Pancreas (tissue), 10 donors: ENCODE measurements at places on chromosomes 2 and 18.

GRCh38 chr2:65576861-65577601 is 144.6 kb upstream of the SPRED2 start:
- H3K4me1 ChIP-seq = no peaks in the 10 kb centered on the region
- H3K27me3 ChIP-seq = no peaks in the 10 kb centered on the region
- DNase-seq = no peak
- no peaks in the 10 kb centered on the region for H3K36me3 ChIP-seq

GRCh38 chr2:216661639-216662375 is 28.6 kb downstream of the IGFBP2 start:
- peaks cover 33% of the 10 kb centered on the region for H3K4me1 ChIP-seq
- no peaks in the 10 kb centered on the region for H3K36me3 ChIP-seq
- H3K4me3 ChIP-seq = no peak overlapping the region
- no peaks in the 10 kb centered on the region for H3K27me3 ChIP-seq
- H3K27ac ChIP-seq = no peak overlapping the region

- no peaks in the 10 kb centered on the region for H3K27me3 ChIP-seq
- H3K36me3 ChIP-seq = no peaks in the 10 kb centered on the region
- H3K27ac ChIP-seq = no peak overlapping the region
- no peak for DNase-seq
Observed at GRCh38 chr2:225620227-225620626, 220.7 kb downstream of the NYAP2 start.

DNA sequence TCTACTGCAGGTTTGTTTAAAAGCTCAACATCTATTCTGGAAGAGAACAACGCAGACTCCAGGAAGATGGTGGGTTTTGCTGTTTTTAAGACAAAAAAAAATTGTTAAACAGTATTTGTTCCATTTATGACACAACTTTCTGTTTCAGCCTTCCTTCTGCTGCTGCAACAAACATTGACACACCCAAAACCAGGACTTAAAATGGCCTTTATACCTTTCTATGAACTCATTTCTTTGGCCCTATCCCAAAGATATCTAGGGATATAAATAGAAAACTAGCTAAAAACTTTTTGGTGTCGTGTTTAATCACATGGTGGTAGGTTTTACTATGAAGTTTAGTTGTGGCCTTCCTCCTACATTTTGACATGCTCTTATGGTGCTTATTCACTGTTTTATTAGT is 964 bp upstream of the GALNT3 start:
- H3K36me3 ChIP-seq = no peaks in the 10 kb centered on the region
- no peak overlapping the region for H3K4me3 ChIP-seq
- no peaks in the 10 kb centered on the region for H3K27me3 ChIP-seq
- peak overlapping the region; percentile 96 for H3K27ac ChIP-seq
- peak; percentile 12 for DNase-seq
- H3K4me1 ChIP-seq = peaks cover 3% of the 10 kb centered on the region

GRCh38 chr2:183070942-183071844 is 7.4 kb upstream of the DUSP19 start:
- H3K36me3 ChIP-seq = no peaks in the 10 kb centered on the region
- no peak overlapping the region for H3K4me3 ChIP-seq
- H3K27me3 ChIP-seq = no peaks in the 10 kb centered on the region
- DNase-seq = peak; percentile 70
- H3K4me1 ChIP-seq = no peaks in the 10 kb centered on the region
